ENCODE measurements at places on chromosomes 7 and 10. TPM values are rescaled to one million over a fixed set of nuclear protein-coding genes. Genes with fewer than 3 reads are reported as not detected.
A peak's percentile ranks its signal among the peaks of the same experiment; 100 is the strongest.

DNA sequence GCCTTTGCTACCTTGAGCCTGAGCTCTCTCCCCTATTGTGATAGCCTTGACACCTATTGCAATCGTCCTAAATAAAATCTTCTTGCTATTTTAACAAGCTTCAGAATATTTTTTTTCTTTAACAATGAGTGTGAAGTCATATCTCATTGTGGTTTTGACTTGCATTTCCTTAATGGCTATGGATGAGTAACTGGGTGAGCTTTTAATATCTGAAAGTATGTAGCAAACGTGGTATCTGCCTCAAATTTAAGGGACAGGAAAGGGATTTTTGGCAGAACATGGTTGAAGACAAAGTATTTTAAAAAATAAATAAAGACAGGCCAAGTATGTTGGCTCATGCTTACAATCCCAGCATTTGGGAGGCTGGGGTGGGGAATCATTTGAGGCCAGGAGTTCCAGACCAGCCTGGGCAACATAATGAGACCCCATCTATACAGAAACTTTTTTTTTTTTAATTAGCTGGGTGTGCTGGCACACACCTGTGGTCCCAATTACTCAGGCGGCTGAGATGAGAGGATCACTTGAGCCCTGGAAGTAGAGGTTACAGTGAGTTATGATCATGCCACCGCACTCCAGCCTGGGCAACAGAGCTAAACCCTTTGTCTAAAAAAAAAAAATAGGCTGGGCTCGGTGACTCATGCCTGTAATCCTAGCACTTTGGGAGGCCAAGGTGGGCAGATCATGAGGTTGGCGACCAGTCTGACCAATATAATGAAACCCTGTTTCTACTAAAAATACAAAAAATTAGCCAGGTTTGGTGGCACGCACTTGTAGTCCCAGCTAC is 319.3 kb upstream of the NRP1 start:
- no peak for DNase-seq

The CHST3 gene
- total RNA-seq: 30.5 TPM

The SLC26A4 gene
- 3.5 TPM for total RNA-seq

DNA sequence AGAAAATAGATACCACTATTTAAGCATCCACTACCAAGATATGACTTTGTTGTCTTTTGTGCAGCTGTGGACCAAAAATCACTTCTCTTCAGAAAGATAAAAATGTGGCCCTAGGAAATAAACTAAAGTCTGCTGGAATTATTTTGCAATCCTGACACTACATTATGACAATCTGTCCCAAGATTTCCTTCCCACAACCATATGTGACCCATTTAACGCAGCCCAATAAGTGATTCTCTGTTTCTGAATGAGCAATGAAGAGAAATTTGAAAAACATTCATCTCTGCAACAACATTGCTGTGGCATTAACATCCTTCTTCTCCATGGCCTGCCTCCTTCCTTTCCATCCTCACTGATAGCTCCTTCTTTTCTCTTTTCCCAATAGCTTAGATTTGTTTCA is 212.0 kb downstream of the TSPAN12 start:
- DNase-seq: no peak

GRCh38 chr10:34862892-34863291 is 47.8 kb upstream of the PARD3 start:
- DNase-seq: no peak

GRCh38 chr10:26738301-26738911 is 40.9 kb downstream of the PDSS1 start:
- no peak for DNase-seq

The UCN3 gene
- not detected for total RNA-seq

- no peak for DNase-seq
Observed at GRCh38 chr10:131088619-131089018, 222.9 kb downstream of the TCERG1L start.

GRCh38 chr7:47751043-47751442 is 169.1 kb upstream of the TNS3 start:
- DNase-seq: no peak

GRCh38 chr10:14625765-14626525 is 148.8 kb downstream of the FAM107B start:
- DNase-seq: no peak

DNA sequence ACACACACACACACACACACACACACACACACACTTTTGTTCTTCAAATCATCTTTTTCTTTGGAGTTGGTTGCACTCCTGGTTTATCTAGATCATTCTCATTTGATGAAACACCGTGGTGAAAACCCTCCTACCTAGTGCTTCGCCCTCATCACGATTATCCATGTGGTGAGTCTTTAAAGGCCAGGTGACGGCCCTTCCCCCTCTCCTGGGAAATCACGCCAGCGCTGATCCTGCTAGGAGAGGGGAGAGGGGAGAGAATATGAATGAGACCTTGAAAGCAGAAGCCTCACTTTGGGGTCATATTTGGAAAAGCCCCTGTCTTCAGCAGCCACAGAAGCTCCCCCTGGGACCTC is 103.9 kb upstream of the LRRC4 start:
- no peak for DNase-seq

GRCh38 chr10:5314840-5315239 is 49.9 kb upstream of the UCN3 start:
- DNase-seq: no peak

DNA sequence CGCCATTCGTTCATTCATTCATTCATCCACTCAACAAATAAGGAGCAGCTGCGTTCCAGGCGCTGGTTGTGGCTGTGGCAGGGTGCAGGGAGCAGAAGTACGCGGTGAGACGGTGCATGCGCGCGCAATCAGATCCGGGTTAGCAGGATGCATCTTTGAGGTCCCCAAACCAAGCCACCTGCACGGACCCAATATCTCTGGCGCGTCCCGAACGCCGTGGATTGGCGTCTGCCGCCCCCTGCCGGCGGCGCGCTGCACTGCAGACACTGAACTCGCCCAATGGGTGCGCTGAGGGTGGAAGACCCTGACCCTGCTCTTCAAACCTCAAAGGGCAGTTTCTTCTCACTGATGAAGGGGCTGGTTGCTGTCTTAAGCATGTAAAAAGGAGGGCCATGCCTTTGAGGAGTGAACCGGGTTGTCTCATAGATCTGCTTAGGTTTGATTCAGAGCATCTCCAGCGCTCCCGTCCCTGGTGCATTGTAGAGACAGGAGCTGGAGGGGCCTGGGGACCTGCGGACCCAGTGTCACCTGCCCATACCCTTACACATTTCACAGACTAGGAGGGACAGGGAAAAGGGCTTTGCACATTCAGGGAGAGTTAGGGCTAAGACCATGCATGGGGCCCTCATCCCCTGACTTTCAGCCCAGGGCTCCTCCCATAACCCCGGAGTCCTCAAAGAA is 102.5 kb downstream of the RAMP3 start:
- DNase-seq: peak; percentile 57

The NCF1 gene
- 16.4 TPM for total RNA-seq

The VAX1 gene
- not detected for total RNA-seq

- no peak for DNase-seq
Observed at GRCh38 chr7:151135866-151136843, 31.3 kb downstream of the GBX1 start.

The ADCY1 gene
- 3.3 TPM for total RNA-seq

- DNase-seq: no peak
Observed at GRCh38 chr10:126090443-126090842, 194.1 kb downstream of the FANK1 start.

The TLX1 gene
- total RNA-seq: not detected

GRCh38 chr10:77357611-77358310 is 279.8 kb downstream of the KCNMA1 start:
- no peak for DNase-seq

The CUZD1 gene
- total RNA-seq: 0.58 TPM

All from aorta (tissue), 5 donors.